RPMI7951 (cell line): ENCODE measurements at places on chromosomes 11 and 22. TPM values are rescaled to one million over a fixed set of nuclear protein-coding genes. Genes with fewer than 3 reads are reported as not detected.

DNA sequence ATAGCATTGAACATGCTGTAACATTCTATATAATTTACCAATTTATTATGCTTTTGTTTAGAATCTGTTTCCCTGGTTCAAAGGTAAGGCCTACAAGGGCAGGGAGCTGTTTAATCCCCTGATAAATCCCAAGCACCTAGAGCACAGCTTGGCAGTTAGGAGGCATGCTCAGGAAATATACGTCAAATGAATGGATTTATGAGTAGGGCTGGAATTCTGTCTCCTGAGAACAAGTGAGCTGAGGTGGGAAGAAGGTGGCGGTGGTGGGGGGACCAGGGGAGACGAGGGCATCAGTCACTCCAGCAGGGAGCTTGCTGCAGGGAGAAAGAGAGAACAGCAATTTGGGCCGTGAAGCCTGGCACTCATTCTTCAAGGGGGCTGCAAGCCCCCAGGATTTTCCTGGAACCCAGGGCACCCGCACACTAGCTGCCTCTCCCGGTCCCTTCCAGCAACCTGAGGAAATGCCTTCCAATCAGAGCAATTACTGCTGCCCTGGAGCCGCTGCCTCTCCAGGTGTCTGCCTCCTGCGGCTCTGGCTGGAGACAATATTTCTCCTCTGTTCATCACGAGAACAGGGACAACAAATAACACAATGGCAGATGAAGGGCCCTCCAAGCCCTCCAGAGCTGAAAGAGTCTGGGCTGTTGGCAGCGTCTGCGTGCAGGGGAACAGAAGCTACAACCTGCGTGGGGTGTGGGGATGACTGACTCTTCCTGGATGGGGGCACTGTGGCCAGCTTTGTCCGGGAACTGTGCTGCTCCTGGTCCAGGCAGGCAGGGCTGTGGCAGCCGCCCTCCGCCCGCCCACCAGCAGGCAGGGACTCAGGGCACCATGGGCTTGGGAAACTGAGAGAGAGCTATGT is 233.4 kb downstream of the ST3GAL4 start:
- DNase-seq: no peak

- DNase-seq: peak; percentile 84
Observed at GRCh38 chr22:32745251-32745995, 56.1 kb upstream of the TIMP3 start.

- DNase-seq: no peak
Observed at GRCh38 chr11:28962502-28962901, 854.3 kb downstream of the METTL15 start.

Gene FRMD8
- 21.9 and 43.8 TPM in 2 replicates for total RNA-seq

GRCh38 chr11:34345991-34346480 is 11.8 kb downstream of the ABTB2 start:
- peak; percentile 81 for DNase-seq

DNA sequence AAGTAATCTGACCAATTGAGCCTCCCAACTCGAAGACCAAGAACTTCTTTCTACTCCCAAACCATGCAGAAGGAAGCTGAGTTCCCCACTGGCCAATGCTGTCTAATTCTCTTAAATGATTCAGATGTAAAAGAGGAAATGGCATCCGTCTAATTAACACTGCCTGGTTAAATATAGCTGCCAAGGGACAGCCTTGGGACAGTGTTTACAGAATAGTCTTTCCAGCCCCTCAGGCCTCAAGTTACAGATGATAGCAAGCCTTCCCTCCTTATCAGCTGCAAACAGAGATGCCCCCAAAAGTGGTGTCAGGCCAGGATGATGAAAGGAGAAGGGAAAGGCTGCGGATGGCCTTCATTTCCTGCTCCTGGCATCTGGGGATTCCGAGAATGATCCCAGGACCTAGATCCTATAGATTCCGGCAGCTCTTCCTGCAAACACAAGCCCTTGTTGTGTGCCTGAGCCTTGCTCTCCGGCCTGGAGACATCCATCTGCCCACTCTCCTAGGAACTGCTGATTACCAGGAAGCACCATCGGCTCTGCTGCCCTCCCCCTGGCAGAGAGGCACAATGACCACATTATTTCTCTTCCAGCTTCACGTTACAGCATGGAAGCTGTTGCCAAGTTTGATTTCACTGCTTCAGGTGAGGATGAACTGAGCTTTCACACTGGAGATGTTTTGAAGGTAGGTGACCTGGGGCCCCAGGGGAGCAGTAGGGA is 13.5 kb upstream of the TMA7B start:
- DNase-seq: no peak

Gene IFT27
- 7.6 and 10.3 TPM in 2 replicates for total RNA-seq

Gene APLNR
- not detected in 2 replicates for total RNA-seq

Gene SCGB1C1
- not detected in 2 replicates for total RNA-seq

- peak; percentile 4 for DNase-seq
Observed at GRCh38 chr22:46295277-46295971, 1.2 kb upstream of the GTSE1 start.

DNA sequence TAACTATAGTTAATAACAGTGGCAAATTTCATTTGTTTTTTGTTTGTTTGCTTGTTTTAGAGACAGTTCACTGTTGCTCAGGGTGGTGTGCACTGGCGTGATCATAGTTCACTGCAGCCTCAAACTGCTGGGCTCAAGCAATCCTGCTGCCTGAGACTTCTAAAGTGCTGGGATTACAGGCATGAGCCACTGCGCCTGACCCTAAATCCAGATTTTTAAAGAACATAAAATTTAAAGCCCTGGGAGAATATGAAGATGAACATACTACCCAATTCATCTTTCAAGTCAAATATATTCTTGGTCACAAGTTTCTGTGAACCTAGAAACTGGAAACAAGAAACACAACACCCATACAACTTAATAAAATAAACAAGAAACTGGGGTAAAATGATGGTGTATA is 28.1 kb downstream of the RRAS2 start:
- no peak for DNase-seq

DNA sequence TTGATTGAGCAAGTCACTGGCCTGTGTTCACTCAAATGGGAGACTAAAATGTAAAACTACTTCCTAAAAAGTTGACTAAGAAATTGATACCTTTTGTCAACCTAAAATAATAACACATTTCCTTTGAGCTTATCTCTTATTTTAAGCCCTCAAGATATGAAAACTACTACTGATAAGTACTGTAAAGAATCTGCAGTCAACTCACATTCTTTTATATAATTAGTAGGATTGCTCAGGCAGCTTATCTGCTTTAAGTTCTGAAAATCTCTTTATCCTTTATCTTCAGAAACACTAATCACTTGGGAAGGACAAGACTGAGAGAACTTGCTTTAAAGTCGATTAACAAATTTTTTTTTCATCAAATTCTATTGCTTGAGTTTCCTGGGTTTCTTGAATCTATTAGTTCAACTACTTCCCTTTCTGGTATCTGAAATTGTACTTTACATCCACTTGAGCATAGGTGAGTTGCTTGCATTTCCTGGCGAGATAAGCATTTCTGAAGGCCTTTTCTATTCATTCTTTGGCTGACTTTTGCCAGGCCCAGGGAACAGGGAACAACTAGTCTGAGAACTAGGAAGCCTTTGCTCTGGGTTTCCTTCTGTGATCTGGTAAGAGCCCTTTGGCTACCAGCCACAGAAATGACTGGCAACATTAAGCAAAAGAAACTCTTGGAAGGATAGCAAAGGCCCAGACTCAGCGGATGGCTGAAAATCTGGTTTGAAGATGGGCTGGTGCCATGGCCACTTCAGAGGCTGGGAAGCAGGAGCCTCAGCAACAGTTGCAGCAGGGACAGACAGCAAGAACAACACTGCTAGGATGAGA is 19.3 kb upstream of the CSRP3 start:
- no peak for DNase-seq

- DNase-seq: no peak
Observed at GRCh38 chr11:70478166-70478890, 80.0 kb downstream of the CTTN start.

- DNase-seq: no peak
Observed at GRCh38 chr22:50247748-50248147, 2.9 kb upstream of the TUBGCP6 start.

GRCh38 chr11:43687120-43687791 is 6.7 kb downstream of the HSD17B12 start:
- no peak for DNase-seq

GRCh38 chr11:130782361-130783222 is 133.7 kb downstream of the SNX19 start:
- DNase-seq: peak; percentile 54

Gene MYOD1
- 0.72 TPM in 1 of 2 replicates, not detected in the other for total RNA-seq

DNA sequence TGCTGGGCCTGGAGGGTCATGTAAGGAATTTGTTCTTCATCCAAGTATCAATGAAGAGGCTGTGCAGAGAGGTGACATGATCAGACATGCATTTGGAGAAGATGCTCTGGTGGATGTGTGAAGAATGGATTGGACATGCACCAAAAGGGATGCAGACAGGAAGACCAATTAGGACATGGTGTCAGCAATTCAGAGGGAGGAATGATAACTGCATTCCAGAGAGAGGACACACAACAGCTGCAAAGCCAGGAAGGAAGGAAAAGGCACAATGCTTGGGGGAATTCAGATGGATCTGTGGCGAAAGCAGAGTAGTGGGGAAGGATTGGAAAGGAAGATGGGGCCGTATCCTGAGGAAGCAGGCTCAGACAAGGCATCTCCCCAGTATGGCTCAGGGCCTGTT is 5.2 kb upstream of the ARRB1 start:
- DNase-seq: no peak

GRCh38 chr22:38462960-38463784 is 4.7 kb upstream of the KDELR3 start:
- DNase-seq: no peak

- DNase-seq: no peak
Observed at GRCh38 chr11:46445920-46446771, 54.6 kb upstream of the CHRM4 start.

DNA sequence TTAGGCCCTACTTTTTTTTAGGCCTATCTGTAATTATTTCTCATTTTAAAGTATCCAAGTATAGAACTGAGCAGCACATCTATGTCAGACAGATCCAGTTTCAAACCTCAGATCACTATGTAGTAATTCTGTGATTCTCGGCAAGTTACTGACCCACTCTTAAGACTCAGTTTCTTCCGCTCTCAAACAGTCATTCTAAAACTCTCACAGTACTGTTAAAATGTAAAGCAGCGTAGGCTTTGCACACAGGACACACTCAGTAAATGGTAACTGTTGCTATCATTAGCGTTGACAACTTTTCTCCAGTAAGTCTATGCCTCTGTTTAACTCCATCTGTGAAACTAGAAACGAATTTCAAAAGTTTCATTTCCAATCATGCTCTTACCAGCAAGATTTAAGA is 277.1 kb downstream of the TTC28 start:
- DNase-seq: no peak

GRCh38 chr11:108853864-108854263 is 189.0 kb downstream of the DDX10 start:
- DNase-seq: no peak

GRCh38 chr11:117900121-117900648 is 23.7 kb upstream of the FXYD6 start:
- no peak for DNase-seq

GRCh38 chr11:119376197-119376847 is 5.2 kb downstream of the USP2 start:
- DNase-seq: no peak

DNA sequence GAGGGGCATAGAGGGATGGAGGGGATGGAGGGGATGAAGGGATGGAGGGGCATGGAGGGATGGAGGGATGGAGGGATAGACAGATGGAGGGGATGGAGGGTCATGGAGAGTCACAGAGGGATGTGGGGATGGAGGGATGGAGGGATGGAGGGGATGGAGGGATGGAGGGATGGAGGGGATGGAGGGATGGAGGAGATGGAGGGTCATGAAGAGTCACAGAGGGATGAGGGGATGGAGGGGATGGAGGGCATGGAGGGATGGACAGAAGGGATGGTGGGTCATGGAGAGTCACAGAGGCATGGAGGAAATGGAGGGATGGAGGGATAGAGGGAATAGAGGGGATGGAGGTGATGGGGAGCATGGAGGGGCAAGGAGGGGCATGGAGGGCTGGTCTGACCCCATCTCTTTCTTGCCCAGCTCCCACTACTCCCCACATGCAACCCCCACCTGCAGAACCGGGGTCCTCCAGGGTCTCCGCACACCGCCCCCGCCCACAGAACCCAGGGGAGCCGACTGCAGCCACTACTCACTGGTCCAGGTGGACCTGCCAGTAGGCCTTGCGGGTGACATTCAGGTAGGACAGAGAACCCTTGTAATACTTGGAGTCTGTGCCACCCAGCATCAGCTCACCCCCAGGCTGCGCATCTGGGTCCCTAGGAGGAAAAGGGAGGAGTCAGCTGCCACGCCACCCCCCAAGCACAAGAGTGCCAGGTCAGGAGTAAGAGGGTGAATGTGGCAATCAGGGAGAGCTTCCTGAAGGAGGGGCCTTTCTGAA is 4.2 kb upstream of the IFITM10 start:
- DNase-seq: no peak

Gene ACRV1
- total RNA-seq: 0.59 TPM in 1 of 2 replicates, not detected in the other

- no peak for DNase-seq
Observed at GRCh38 chr11:117830072-117830471, 5.5 kb upstream of the FXYD2 start.

Gene ESAM
- total RNA-seq: not detected in 2 replicates

- DNase-seq: peak; percentile 97
Observed at GRCh38 chr22:32661296-32661695, 140.2 kb upstream of the TIMP3 start.

DNA sequence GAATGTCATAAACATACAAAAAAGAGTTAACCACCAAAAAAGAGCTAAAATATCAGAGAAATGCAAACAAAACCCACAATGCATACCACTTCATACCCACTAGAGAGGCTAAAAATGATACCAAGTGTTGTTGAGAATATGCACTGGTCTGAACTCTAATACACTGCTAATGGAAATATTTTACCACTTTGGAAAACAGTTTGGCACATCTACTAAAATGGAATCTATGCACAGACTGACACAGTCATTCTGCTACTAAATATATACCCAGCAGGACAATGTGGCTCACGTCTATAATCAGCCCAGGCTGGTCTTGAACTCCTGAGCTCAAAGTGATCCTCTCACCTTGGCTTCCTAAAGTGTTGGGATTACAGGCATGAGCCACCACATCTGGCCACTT is 18.0 kb downstream of the MAPK1 start:
- DNase-seq: no peak

- DNase-seq: peak; percentile 51
Observed at GRCh38 chr11:69416762-69417698, 64.4 kb upstream of the LINC01488 start.

- peak; percentile 85 for DNase-seq
Observed at GRCh38 chr22:38148245-38148644, 33.4 kb downstream of the PLA2G6 start.

DNA sequence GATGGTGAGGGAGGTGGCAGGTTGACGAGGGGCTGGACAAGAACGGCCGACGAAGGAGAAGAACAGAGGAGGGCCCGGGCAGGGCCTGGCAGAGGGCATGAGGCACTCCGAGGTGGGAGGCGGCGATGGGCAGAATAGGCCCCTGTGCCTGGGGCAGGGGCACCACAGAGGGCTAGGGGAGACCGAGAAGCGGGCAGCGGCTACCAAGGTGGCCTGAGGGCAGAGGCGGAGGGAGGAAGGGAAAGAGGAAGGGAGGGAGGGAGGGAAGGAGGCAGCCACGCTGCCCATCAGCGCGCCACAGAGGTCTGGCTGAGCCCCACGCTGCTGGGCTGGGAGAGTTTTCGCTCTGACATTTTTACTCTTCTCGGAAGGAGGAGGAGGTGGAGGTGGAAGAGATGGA is 11.3 kb downstream of the LSP1 start:
- DNase-seq: peak; percentile 39

Gene SLC7A4
- not detected in 2 replicates for total RNA-seq
